ENCODE measurements at places on chromosomes 4 and X. TPM values are rescaled to one million over a fixed set of nuclear protein-coding genes. Genes with fewer than 3 reads are reported as not detected.

DNA sequence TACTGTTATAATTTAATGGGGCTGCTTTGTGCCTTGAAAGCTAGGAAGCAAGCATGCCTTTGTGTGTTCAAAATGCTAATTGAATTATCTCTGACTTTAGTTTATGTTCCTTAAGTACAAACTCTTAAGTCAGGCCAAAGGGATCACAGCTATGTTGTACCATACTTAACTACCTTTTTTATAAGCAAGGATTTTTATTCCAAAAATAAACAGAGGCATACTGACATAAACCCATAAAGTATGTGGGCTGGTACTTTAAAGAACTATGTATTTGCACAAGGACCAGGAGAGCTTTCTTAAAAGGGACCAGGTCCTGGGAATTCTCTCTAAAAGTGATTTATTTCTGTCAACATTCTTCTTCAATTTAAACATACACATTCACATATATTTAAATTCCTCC, 57.8 kb upstream of the HCCS start:
- no peaks in the 10 kb centered on the region for H3K27me3 ChIP-seq
- DNase-seq: no peak
- no peaks in the 10 kb centered on the region for H3K4me1 ChIP-seq
- H3K4me3 ChIP-seq: no peak overlapping the region
- H3K36me3 ChIP-seq: no peaks in the 10 kb centered on the region
- no peak overlapping the region for H3K27ac ChIP-seq

The SLIT2 gene
- total RNA-seq: 15.8 TPM

GRCh38 chr4:62549601-62550000, 1349.5 kb downstream of the ADGRL3 start:
- no peaks in the 10 kb centered on the region for H3K36me3 ChIP-seq
- H3K27ac ChIP-seq: no peak overlapping the region
- DNase-seq: no peak
- H3K4me1 ChIP-seq: no peaks in the 10 kb centered on the region

DNA sequence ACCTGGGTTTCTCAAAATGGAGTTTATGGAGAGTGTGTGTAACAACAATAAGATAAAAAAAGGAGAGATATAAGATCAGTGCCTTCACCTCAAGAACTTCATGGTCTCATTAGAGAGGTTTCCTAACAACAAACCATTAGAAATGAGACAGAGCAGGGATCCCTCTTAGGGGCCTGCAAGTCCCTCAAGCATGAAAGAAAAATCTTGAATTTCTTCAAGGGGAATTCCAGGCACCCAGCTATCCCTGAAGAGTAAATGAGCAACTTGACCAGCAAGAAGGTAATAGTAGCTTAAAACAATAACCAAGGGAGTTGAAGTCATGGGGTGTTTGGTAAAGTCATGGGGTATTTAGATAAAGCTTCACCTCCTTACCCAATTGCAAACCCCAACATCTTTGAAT, 49.7 kb upstream of the TLR3 start:
- no peaks in the 10 kb centered on the region for H3K36me3 ChIP-seq
- H3K27ac ChIP-seq: no peak overlapping the region
- H3K4me3 ChIP-seq: no peak overlapping the region
- no peaks in the 10 kb centered on the region for H3K27me3 ChIP-seq
- no peaks in the 10 kb centered on the region for H3K4me1 ChIP-seq

Measured in breast epithelium (tissue), 4 donors.